ENCODE measurements at places on chromosomes 13 and 19.
A peak's percentile ranks its signal among the peaks of the same experiment; 100 is the strongest.

DNA sequence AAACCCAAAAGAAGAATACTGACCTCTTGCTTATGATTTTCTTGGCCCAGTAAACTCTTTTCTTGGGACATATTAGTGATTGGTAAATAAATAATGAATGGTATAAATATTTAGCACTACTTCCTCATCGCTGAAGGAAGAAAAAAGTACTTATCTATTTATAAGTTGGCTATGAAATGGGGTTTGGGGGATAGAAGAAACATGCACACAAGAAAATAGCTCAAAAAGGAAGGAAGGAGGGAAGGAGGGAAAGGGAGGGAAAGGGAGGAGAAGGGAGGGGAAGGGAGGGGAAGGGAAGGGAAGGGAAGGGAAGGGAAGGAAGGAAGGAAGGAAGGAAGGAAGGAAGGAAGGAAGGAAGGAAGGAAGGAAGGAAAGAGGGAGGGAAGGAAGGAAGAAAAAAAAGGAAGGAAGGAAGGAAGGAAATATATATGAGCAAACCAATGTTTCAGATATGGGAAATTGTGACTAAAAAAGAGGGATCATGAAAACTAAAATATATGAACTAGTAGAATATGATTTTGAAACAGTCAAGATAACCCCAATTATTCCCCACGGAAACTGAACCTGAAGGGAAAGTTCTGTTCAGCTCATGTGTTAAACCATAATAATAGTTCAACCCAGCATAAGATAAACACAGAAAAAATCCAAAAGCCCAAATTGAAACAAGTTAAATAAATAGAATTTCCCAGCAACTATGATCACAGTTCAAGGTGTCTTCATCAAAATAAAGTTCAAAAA lies 75.3 kb downstream of the FGF14 start:
- DNase-seq: no peak

GRCh38 chr19:57436417-57436816 lies 1.3 kb downstream of the ZNF749 start:
- no peak for DNase-seq

DNA sequence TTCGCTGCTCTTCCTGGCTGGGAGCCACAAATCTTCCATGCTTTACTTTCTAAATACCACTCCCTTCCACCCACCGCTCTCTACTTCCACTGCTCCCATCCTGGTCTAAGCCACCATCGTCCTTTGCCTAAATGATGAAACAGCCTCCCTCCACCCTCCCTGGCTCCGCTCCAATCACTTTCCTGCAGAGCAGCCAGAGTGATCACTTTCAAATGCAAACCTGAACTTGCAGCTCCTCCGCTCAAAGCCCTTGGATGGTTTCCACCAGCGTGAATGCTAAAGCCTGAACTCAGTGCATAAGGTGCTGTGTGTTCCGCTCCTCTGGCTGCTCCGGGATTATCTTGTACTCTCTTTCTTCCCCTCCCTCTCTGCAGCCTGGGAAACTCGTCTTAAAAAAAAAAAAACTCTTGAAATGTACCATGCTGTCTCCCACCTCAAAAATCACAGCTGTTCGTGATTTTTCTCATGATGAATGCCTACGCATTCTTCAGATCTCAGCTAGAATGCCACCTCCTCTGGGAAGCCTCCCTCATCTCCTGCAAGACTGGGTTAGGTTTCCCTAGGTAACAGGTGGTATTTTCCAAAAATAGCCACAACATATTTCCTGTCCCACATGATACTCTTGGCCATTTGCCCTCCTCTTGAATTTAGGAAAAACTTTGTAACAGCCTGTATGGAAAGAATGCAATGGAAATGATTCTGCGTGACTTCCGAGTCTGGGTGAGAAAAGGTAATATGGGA lies 3.7 kb upstream of the SIN3B start:
- no peak for DNase-seq

DNA sequence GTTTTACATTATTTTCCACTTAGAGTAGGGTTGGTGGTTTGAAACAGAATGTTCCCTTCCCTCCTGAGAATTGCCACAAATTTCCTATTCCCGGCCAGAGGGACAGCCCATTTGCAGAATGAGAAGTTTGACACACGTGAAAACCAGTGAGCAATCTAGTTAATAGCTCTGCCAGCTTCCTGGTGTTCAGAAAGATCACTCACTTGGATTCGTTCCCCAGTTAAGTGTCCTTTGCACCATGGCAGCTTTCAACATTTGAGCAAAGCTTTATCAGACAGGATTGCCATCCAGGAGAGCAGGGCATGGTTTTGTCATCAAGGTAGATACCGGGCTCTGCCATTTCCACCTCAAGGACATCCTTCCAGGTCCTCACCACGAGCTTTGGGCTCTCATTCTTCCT lies 28.2 kb downstream of the RASL11A start:
- no peak for DNase-seq

DNA sequence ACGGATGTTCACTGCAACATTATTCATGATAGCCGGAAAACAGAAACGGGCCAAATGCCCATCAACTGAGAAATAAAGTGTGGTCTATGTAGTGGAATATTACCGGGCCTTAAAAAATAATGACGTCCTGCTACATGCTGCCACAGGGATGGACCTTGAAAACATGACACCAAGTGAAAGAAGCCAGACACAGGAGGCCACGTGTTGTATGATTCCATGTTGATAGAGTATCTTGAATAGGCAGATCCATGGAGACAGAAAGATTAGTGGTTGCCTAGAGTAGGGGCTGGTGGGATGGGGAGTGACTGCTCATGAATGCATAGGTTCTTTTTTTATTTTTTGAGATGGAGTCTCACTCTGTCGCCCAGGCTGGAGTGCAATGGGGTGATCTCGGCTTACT lies 3.7 kb downstream of the AP2A1 start:
- no peak for DNase-seq

- no peak for DNase-seq
Observed at GRCh38 chr13:52085421-52085820, 43.5 kb downstream of the NEK5 start.

GRCh38 chr13:27961227-27962085 lies 7.7 kb downstream of the CDX2 start:
- no peak for DNase-seq

DNA sequence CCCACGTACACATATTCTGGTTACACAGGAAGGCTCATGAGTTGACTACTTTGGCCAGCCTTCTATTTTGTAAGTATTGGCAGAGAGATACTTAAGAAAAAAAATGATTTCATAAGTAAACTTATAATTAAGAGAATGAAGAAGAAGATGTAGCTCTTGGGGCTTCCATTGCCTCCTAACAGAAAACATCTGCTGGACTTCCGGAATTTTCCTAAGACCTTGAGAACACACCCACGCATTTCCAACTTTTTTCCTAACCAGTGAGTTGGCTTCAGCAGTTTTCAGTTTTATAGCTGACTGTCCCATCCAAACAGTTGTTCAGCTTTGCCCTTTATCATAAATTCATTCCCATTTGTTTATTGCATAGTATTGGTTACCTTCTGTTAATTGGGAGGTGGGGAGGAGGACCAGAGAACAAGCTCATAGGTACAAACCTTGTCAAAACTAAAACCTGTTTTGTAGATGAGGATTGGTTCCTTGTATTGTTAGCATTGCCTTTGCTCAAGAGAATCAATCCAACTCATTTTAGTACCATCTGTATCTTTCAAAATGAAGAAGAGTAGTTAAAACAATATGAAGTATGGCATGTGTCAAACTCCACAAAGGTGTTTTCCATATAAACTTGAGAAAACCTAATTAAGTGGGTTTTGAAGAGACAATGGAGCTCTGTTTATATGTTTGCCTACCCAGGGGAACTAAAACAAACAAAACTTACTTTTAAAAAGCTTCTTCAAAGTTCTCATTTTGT lies 93.9 kb downstream of the COL4A2 start:
- DNase-seq: no peak

GRCh38 chr19:14519860-14520407 lies 1.7 kb upstream of the DNAJB1 start:
- DNase-seq: peak; percentile 32

GRCh38 chr19:2726904-2727639 lies 5.9 kb upstream of the DIRAS1 start:
- DNase-seq: no peak

GRCh38 chr19:47842941-47843340 lies 16.1 kb upstream of the TPRX2 start:
- DNase-seq: no peak

DNA sequence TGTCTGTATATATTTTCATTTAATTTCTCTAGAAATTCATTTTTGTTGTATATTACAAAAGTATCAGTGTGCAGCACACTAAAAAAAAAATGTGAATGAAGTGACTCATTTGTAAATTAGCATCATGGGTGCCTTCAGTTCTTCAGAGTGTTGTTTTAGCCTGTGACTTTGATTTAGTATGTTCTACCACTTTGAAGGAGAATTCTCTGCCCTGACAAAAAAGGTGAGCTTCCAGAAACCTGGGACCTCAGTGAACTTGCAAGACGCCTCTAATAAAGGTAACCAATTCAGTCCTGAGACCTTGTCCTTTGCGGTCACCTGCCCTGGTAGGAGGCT lies 2.4 kb downstream of the METTL21C start:
- DNase-seq: no peak

- no peak for DNase-seq
Observed at GRCh38 chr19:22882797-22883196, 50.7 kb downstream of the ZNF723 start.

DNA sequence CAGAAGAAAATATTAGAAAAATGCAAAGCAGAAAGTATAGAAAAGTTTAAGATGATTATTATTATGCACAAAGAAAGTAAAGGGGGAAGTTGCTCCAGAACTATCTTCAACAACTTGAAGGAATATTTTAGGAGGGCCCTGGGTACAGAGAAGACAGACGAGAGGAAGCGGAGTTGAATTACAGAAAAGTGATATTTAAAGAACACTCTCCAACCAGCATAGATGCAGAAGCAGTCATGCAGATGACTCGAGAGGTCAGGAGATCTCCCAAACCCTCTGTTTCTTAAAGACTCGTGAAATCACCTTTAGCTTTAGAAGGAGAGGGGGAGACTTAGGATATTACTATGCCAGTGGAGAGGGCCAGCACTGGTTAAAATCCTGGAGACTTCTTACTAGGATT lies 8.5 kb upstream of the SHISA2 start:
- no peak for DNase-seq

GRCh38 chr13:49749848-49750247 lies 42.6 kb downstream of the KPNA3 start:
- no peak for DNase-seq

- peak; percentile 6 for DNase-seq
Observed at GRCh38 chr13:88622362-88622973, 951.3 kb downstream of the SLITRK5 start.

GRCh38 chr19:4493929-4494690 lies 22.0 kb downstream of the HDGFL2 start:
- no peak for DNase-seq

GRCh38 chr19:44592451-44592890 lies 20.9 kb upstream of the IGSF23 start:
- DNase-seq: no peak

- no peak for DNase-seq
Observed at GRCh38 chr13:95787356-95788099, 110.6 kb downstream of the DNAJC3 start.

GRCh38 chr19:35713506-35713850 lies 4.3 kb upstream of the KMT2B start:
- DNase-seq: no peak

- DNase-seq: no peak
Observed at GRCh38 chr13:98526182-98526512, 50.8 kb downstream of the STK24 start.

DNA sequence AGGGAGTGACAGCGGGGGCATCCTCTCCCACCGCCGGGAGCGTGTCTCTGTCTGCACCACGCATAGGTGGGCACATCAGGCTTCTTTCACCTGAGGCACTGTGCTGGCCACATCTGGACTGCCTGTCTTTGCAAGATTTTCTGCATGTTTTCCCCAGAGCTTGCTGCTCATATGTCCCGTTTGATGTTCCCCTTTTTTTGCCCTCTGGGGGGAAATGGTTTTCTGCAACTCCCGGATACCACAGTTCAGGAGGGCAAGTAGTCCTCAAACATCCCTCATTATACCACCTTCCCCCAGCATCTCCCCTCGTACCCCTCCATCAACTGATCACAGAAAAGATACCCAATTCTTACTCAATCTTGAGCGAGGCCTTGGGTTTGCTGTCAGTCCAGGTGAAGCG lies 168.0 kb downstream of the PAN3 start:
- no peak for DNase-seq

- DNase-seq: no peak
Observed at GRCh38 chr13:92806215-92806614, 420.4 kb upstream of the GPC6 start.

DNA sequence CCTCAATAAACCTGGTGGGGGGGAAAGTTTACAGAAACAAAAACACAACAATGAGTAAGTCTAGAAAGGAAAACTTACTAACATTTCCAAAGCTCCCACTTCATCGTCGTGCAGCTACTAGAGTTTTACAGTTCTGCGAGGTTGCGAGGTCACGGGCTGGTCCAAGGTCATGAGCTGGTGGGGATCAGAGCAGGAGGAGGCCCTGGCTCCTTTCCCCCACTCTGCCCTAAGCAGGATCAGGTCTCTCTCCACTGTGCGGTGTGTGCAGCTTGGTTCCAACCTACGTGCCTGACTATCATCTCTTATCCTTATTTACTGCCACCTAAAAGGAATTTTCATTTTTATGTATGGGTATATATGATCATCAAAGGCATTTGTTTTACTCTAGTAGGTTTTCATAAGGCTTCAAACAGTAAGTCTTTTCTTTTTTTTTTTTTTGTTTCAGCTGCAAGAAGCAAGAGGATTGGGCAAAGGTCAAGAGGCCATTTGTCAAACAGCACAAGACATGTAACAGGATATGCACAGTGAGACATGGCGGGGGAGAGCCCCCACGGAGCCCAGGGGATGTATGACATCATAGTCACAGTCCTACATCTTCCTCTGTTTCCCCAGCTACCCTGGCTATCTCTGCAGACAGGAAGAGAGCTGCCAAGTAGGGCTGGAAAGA lies 76.6 kb upstream of the POMP start:
- peak; percentile 18 for DNase-seq

- no peak for DNase-seq
Observed at GRCh38 chr19:19402656-19403372, 2.7 kb upstream of the GATAD2A start.

- DNase-seq: no peak
Observed at GRCh38 chr19:35006342-35006998, 6.3 kb downstream of the GRAMD1A start.

DNA sequence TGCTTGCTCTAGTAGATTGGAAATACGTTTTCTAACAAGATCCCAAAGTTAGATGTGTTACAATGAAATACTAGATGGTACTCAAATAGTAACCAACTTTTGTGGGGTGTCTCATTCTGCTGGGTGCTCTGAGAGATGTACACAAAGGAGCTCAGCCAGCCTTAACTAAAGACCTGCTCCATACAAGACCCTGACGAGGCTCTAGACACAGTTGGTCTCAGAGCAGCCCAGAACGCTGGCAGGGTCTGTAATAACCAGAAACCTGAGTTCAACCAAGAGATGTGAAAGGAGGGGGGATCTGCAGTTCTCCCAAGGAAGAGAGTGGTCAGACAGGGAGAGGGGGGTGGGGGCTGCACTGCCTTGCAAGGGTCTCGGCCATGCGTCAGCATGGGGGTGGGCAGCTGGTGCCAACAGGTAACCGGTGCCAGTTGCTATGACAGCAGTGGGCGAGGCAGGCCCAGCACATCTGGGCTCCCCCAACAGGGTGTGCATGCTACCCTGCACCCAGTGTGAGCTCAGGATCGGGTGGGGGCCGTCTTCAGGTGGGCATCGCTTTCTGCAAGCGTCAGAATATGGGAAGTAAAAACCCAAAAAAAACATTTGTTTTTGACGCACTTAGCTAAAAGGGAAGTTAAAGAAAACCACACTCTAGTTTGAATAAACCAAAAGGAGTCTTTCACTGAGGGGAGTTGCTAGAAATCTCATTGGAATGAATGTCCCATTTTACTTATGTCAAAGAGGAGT lies 68.0 kb upstream of the GPR183 start:
- no peak for DNase-seq

Data from activated CD4-positive, alpha-beta T cell treated with anti-CD3 and anti-CD28 coated beads for 48 hours (primary cell).